ENCODE measurements at places on chromosomes 11 and 22.
A peak's percentile ranks its signal among the peaks of the same experiment; 100 is the strongest.

DNA sequence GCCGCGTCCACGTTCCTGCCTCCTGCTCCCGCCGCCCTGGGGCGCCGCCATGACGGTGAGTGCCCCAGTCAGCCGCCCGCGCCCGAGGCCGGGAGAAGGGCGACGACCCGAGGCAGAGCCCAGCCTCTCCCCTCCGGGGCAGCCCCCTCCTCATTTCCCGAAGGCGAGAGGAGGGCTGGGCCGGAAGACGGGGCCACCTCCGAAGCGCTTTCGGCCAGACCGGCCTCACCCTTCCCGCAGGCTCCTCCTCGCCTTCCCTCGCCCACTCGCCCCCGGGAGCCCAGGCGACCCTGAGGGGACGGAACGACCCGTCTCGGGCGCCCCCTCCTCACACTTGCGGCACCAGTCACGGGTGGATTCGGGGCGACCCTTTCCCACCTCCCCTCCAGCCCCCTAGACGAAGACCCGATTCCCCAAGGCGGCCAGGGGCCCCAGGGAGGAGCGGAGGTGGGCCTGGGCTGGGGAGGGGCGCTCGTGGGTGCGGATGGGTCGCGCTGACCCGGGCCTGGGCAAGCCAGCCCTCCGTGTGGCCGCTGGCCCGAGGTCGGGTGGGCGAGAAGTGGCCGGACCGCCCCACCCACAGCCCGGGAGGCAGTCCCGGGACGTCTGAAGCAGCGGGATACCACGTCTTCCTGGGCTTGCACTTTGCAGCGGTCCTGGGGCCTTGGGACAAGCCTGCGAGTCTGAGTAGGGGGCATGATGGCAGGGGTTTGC is 49.7 kb downstream of the TRIOBP start:
- DNase-seq: no peak

DNA sequence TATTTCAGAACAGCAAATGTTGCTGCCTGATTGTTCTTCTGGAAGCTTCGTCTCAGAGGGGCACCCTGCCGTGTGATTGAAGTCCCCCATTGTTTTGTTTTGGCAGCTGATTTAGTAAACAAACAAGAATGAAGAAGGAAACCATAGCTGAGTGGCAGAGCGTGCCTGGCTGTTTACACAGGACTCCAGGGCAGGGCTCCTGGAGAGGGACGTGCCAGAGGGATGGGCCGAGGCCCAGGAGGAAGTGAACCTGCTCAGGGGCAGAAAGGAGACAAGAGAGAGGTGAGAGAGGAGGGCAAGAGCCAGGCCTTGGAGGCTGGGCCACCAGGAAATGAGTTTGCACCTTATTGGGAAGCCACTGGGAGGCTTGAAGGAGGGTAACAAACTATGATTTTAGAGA is 85.5 kb upstream of the B3GAT1 start:
- no peak for DNase-seq

DNA sequence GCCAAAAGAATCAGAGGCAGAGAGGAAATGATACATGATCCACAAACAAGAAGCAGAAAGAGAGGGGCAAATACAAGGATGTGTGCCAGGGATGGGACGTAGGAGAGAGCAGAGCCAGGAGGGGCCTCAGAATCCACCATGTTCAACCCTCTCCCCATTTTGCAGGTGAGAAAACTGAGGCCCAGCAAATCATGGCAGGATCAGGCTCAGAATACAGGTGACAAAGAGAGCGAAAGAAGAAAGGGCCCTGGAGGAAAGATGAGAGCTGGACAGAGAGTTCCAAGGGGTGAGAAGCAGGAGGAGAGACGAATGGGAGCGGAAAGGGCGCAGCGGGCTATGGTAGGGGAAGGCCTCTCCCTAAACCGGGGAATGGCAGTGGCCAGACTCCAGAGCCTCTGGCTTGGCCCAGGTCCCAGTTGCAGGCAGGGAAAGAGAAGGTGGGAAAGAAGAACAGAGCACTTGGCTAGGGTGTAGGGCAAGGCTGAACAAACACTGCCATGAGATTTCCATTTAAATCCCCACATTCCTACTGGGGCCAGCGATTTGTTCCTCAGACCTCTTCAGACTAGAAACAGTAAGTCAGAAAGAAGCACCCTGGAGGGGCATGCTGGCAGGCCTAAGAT is 44.4 kb upstream of the TSKU start:
- DNase-seq: no peak

DNA sequence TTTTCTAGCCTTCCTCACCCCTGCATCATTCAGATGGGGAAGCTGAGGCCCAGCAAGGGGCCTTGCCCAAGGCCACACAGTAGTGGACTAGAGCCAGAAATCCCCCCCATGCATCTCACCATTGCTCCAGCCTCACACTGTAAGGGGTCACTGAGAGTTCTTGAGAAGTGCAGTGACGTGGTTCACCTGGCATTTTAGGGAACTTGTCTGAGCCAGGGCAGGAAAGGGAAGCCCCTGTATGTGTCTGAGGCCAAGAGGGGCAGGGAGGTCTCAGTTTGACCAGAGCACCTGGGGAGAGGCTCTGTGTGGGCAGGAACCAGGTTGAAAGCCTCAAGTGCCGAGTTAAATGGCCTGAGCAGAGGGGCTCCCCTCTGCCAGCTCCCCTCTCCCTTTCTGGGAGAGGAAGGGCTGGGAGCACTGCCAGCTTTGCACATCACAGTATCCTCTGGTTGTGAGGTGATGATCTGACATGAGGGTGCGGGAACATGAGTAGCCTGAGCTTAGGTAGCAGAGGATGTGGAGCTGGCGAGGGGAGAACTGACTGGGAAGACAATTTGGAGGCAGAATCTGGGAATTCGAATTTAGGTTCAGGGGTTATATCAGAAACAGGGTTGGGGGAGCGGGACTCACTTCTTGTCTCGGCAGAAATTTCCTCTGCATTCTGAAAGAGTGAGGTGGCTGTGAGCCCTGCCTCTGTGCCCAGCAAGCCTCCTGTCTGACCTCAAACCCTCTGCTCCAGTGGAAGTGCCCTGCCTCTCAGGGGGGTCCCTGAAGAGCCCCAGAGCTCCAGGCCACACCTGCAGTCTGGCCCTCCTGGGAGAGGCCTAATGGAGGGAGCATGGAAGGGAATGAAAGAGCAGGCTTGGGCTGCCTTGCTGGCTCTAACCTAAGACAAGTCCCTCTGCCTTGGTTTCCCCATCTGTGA is 14.6 kb downstream of the ARHGEF17 start:
- DNase-seq: no peak

GRCh38 chr11:24531528-24531927 is 34.7 kb downstream of the LUZP2 start:
- DNase-seq: no peak

GRCh38 chr11:70816156-70816678 is 417.9 kb downstream of the CTTN start:
- no peak for DNase-seq

GRCh38 chr11:128504486-128504885 is 82.9 kb downstream of the ETS1 start:
- no peak for DNase-seq

DNA sequence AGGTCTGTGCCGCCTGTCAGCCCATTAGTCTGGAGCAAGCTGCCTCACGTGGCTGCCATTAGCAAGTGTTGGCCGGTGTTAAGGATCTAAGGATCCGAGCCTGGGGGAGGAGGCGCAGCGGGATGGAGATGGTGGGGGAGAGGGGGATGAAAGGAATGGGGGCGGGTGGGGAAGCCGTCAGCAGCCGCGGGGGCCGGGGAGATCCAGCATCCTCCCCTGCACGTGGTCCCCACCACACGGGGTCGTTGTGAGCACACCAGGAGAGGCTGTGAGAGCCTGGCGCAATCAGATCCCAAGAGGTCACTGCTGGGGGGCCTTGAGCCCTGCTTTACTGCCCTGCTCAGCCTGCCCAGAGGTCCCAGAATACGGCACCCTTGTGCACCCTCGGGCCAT is 7.3 kb downstream of the CABP7 start:
- DNase-seq: no peak

- peak; percentile 13 for DNase-seq
These were observed 596 bp upstream of the TNRC6B start for GRCh38 chr22:40176921-40177737.

GRCh38 chr11:117281159-117281558 is 10.0 kb upstream of the BACE1-AS start:
- DNase-seq: no peak

DNA sequence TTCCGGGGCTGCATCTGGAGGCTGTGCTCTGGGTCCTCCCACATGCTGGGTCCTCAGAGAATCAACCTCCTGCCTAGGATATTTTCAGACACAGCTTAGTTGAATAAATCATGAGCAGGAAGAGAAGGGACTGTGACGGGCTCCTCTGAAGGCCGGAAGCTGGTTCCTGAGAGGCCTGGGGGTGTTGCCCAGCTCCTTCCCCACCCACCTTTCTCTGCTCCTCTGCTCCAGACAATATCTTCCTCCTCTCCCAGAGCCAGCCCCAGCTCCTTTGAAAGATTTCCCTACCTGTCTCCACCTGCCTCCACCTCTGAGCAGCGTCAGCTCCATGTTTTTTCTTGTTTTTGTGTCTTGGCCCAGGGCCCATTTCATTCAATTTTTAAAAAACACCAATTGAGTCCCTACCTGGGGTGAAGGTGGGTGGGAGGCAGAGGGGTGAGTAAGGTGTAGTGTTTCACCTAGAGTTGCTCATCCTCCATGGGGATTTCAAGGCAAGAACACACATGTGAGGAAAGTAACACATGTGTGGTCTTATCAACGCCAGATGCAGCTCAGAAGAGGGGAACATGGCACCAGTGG is 24.8 kb upstream of the THY1 start:
- DNase-seq: no peak

DNA sequence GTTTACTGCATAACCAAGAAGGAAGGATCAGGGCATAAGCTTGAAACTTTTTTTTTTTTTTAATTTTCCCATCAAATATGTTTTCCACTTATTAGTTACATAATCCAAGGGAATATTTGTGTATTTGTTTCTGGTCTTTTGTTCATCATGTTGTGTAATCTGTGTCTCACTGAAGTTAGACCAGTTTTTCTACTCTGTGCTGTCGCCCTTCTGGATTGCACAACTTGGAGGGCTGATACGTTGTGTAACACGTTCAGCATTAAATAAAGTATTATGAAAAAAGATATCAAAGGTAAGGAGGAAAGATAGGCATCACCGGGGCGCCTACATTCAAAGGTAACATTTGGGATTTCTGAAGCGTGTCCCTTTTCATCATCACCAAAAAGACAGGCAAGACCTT is 3.3 kb upstream of the E2F8 start:
- peak; percentile 63 for DNase-seq

DNA sequence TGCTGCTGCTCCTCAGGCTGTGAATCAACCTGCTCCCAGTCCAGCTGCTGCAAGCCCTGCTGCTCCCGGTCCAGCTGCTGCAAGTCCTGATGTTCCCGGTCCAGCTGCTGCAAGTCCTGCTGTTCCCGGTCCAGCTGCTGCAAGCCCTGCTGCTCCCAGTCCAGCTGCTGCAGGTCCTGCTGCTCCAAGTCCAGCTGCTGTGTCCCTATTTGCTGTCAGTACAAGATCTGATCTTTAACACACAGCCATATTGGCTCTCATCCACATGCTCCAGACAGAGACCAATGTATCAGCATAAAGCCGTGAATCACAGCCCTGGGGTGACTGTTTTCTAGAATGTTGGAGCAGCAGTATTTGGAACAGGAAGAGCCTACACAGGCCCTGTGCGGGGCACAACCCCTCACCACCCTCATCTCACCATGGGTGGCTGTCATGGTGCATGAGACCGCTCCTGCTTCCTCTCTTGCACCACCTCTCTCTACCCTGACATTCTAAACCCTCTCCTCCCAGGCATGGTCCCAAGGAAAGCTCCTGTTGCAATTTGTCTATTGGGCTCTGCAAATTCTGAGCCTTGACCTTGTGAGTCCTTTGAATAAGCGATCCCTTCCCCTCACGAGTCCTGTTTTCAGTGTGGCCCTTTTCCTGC is 3.5 kb downstream of the KRTAP5-10 start:
- no peak for DNase-seq

DNA sequence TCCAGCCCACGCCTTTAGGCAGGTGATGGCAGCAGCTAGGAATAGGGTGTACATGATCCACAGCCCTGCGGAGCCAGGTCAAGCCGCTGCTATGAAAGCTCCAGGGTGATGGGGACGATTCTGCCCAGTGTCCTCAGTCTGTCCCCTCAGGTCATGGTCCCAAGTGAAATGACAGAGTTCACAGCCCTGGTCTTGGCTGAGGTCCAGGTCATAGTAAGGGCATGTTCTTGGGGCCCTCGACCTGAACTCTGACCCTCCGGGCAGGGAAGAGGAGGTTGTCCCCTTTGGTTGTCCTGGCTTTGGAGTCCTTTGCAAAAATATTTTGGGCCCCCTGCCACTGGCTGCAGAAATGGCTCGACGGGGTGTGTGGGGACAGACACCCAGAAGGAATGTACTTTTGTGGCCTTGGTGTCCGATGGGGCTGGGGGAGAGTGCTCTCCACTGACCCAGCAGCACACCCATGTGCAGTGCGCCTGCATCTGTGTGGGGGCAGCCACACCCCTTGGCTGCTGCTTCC is 7.3 kb downstream of the C22orf31 start:
- DNase-seq: no peak

DNA sequence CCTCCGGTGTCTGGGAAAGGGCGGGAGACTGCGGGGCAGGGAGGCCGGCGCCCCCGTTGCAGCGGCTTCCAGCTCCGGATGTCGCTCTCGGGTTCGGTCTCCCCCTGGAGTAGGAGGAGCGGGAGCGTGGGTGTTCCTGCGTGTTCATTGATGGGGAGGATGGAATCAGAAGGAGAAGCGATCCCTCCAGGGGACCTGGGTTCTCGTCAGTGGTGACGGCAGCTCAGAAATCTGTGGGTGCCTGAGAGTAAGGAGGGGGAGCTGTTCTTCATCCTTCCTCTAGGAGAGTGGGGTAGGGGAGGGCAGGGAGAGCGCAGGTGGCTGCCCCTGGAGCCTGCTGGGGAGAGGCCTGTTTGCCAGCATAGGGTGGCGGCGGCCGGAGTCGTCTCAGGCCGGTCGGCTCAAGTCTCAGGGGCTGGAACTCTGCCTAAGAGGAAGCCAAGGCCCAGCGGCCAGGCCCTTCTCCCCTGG is 1.1 kb downstream of the UBASH3B start:
- DNase-seq: no peak

DNA sequence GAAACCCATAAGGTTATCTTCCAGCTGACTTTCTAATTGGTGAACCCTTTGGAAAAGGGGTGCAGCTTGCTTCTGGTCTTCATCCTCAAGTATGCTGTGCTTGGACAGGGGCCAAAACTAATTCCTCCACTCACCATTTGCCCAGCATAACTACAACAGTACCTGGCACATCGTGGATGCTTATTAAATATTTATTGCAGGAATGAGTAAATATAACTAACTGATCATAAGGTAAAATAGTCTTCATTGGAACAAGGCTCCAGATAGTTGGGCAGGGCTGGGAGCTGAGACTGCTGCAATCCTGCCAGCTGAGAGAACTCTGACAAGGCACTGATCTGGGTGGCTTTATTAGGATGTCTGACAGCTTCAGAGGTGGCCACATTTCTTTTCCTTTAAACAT is 2.4 kb upstream of the SIDT2 start:
- DNase-seq: no peak

- no peak for DNase-seq
These were observed 22.3 kb downstream of the ZBTB16 start for GRCh38 chr11:114081641-114082414.
